AG04449 (cell line): ENCODE measurements at places on chromosomes 4 and X.
A peak's percentile ranks its signal among the peaks of the same experiment; 100 is the strongest.

GRCh38 chr4:135731682-135732081 is 1530.1 kb upstream of the PABPC4L start:
- no peak for DNase-seq

- DNase-seq: no peak
These were observed 164.7 kb upstream of the SLIT2 start for GRCh38 chr4:20086799-20087521.

DNA sequence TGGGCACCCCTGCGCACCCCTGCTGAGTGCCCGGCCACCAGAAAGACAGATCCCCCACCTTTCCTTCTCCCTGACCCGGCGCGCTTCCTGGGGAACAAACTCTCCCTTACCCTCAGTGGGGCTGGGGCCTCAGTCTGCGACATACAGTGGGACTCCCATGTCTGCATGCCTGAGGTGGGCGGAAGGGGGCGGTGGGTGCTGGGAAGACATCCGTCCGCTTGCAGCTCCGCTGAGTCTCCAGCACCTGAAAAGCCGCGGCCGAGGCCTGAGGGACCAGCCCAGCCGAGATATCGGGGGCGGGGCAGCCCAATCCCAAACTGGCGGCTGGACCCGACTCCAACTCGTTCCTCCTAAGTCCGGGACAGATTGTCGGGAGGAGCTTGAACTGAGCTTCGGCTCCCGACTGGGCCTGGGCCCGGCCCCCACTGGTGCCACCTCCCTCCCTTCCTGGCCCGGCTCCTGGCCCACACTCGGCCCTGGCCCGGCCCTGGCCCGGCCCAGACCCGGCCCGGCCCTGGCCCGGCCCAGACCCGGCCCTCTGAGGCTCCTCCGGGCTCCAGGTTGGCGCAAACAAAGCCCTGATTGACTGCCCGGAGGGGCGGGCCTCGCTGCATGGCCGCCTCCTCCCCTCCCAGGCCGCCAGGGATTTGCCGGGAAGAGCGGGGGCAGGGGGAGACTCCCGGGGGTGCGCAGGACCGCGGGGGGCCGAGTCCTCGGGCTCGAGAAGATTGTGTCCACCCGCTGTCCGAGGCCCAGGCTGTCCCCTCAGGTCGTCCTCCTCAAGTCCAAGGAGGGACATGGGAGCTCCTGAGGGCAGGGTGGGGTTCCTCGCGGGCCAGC is 877 bp upstream of the SLC16A2 start:
- DNase-seq: no peak

- DNase-seq: no peak
These were observed 277.5 kb upstream of the AGTR2 start for GRCh38 chrX:115892787-115893671.

DNA sequence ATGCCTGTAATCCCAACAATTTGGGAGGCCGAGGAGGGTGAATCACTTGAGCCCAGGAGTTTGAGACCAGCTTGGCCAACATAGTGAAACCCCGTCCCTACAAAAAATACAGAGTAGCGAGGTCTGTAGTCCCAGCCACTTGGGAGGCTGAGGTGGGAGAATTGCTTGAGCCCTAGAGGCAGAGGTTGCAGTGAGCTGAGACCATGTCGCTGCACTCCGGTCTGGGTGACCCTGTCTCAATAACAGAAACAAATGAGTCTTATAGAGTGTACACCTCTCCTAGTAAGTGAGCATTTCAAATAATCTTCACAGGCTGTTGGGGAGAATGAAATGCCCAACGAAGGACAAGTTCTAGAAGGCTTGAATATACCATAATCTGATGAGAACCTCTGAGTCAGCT is 5.5 kb downstream of the UCHL1 start:
- DNase-seq: no peak

DNA sequence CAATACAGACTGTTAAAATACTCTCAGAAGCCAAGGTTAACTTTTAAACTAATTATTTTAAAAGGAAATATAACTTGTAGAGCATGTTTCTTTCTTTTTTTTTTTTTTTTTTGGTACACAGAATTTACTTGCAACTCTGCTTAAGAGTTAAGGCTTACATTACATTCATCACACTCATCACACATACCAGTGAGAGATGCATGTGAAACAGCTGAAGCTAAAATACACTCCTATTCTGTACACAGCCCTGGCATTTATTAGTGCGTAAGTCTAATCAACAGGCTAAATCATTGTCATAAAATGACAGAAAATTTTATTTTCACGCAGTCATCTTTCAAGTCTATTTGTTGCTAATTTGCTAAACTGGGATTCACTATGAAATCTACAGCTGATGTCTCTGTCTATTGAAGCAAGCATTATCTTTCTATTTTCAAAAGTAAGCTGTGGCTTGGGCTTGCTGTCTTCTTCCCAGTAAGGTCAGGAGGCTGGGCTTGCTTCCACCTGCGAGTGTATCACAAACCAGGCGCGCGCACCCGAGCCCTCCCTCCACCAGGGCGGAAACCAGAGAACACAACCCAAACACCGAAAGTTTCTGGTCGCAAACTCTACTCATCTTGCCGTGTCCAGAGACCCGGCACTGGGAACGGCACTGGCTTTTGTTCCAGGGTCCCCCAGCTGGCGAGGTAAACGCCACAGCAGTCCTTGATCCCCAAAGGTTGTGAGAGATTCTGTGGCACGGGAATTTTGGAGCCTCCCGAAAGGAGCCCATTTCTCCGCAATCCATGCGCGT is 3.9 kb downstream of the MAML3 start:
- DNase-seq: no peak

DNA sequence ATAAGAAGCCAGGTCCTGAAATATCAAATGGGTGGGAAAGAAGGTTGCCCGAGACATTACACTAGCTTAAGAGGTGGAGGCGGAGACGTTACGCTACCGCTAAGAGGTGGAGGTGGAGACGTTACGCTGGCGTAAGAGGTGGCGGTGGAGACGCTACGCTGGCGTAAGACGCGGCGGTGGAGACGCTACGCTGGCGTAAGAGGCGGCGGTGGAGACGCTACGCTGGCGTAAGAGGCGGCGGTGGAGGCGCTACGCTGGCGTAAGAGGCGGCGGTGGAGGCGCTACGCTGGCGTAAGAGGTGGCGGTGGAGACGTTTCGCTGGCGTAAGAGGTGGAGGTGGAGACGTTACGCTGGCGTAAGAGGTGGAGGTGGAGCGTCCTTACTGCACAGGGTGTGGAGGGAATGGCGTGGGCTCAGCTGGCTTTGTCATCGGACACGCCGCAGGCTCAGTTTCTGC is 12.8 kb downstream of the CYP4V2 start:
- no peak for DNase-seq

DNA sequence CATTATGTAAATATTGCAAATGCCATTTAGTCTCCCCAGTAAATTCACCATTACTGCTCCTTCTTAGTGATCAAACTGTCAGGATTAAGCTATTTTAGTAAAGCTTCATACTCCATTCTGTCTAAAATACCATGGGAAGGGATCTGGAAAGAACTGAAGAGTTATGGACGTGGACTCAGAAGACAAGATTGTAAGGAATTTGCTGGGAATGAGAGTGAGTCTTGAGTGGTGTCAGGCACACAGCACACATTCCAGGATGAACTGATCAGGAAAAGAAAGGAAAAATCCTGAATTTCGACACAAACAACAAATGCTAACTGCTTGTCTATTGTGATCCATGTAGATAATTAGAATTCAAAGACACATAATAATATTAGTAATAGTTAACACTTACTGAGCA is 311.0 kb downstream of the CENPC start:
- no peak for DNase-seq

- DNase-seq: peak; percentile 29
These were observed 39.4 kb upstream of the NDP start for GRCh38 chrX:44012484-44013096.

DNA sequence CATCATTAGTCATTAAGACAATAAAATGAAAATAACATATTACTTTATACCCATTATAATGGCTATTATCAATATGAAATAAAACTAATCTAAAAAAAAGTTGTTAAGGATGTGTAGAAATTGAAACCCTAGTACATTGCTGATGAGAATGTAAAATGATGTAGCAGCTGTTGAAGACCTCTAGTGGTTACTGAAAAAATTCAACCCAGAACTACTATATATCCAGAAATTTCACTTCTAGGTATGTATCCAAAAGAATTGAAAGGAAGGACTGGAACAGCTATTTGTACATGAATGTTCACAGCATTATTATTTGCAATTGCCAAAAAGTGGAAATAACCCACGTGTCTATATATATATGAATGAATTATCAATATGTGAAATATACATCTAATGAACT is 180.3 kb upstream of the KLHL4 start:
- no peak for DNase-seq

- no peak for DNase-seq
These were observed 251.2 kb downstream of the CFAP299 start for GRCh38 chr4:80586716-80587115.

DNA sequence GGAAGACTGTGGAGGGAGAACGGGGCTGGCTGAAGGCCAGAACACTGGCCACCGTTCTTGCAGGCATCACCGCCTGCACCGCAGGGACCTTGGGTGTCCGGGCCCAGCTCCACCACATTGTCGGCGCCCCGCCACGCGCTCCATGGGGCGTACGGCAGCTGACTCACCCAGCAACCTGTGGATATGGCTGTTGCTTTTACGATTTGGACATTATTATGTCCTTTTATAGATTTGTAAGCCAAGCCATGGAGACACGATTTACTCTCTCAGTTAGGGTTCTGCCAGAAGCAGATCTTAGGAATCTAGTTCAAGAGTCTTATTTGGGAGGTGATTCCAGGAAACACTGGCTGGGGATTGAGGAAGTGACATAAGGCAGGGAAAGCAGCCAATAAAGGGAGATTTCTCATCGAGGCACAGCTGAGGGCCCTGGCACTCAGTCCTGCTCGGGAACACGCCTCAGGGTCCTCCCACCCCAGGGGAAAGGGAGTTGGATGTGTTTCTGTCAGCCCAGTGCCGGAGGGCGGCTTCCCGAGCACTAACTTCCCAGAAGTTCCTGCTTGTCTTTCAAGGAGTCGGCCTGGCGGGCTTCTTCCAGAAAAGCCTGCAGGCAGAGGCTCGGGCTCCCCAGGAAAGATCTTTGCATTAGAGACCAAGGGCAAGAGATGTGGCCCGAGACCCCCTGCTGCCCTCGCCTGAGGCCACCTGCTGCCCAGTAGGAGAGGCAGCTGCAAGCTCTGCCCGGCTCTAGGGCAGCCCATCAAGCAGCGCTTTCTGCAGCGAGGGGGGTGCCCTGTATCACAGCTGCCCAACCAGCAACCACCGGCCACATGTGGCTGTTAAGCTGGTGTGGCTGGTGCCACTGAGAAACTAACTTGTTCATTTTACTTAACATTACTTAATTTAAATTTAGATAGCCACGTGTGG is 52.9 kb downstream of the CRMP1 start:
- DNase-seq: no peak

DNA sequence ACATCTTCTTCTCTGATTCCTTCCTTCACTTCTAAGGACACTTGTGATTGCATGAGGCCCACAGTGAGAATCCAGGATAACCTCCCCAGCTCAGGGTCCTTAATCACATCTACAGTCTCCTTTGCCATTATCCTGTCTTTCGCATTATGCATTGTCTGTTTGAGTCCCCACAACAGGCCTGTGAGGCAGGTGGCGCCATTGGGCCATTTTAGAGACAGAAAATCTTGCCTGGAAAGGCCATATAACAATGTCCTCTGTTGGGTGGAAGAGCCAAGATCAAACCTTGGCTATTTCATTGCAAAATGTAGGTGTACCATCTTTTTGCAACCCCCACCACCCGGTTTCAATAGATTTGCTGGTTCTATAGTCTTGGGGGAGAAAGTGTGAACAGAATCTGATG is 11.8 kb upstream of the DCUN1D4 start:
- no peak for DNase-seq

DNA sequence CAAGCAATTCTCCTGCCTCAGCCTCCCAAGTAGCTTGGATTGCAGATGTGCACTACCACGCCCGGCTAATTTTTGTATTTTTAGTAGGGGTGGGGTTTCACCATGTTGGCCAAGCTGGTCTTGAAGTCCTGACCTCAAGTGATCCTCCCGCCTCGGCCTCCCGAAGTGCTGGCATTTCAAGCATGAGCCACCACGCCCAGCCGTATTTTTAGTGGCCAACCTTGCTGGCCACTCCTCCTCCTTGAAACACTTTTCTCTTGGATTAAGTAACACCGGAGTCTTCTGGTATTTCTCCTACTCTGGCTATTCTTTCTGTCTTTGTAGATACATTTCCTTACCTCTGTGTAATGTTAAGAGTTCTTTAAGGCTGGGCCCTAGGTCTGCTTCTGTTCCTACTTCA is 11.1 kb upstream of the RPL39 start:
- no peak for DNase-seq

GRCh38 chrX:150438165-150438564 is 75.0 kb downstream of the MAMLD1 start:
- DNase-seq: peak; percentile 23

GRCh38 chrX:49233887-49234555 is 881 bp upstream of the CACNA1F start:
- DNase-seq: no peak

DNA sequence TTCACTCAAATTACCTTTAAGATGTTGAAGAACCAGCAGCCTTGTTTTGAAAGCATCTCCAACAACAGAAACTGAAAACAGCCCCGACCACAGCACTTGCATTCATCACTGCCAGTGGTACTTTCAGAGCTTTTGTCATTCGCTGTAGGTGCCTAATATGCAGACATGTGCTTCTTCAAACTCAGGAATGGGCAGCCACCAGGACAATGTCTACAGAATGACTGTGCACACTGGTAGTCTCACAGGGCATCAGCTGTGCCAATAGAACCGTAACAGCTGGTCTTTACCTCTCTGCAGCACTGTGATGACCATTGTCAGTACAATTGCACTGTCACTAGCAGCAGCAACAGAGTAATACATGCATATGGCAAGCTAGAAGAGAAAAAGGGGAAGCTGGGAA is 1149.7 kb downstream of the STPG2 start:
- no peak for DNase-seq

DNA sequence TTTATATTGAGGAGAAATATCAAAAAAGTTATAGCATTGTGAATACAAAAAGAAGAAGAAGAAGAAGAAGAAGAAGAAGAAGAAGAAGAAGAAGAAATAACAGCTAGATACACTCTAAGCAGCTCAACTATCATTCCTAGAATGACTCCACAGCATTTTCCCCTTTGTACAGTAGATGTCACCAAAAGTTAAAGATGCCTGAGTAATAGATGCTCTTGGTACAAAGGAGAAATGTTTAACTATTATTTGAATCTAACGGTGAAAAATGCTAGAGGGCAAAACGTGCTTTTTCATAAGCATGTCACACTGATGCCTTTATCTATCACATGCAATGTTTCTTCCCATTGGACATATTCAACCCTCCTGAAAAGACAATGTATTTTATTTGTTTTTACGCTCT is 178.4 kb upstream of the GPRIN3 start:
- DNase-seq: no peak

DNA sequence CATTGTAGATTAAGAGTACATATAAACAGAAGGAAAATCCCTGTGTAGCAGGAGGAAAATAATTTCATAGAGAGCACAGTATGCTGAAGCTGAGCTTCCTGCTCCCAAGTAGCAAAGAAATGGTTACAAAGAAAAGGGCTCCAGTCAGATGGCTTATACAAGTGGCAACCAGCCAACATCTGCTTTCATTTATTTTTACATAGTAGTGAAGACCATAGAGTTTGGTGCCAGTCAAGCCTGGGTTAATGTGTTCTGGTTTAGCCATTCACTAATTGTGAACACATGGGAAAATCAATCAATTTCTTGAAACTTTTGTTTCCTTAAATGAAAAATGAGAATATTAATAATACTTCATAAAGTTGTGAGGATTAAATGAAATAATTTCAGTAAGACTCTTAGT is 111.3 kb upstream of the ELOVL6 start:
- DNase-seq: no peak
